ENCODE measurements at places on chromosomes 12 and 14. TPM values are rescaled to one million over a fixed set of nuclear protein-coding genes. Genes with fewer than 3 reads are reported as not detected.

The SMCO2 gene
- total RNA-seq = not detected

The PHETA1 gene
- 3.2 TPM for total RNA-seq

The RNASE4 gene
- total RNA-seq = 8.1 TPM

The ABCC9 gene
- 5.6 TPM for total RNA-seq

The HSPB8 gene
- 12.9 TPM for total RNA-seq

The ASCL1 gene
- not detected for total RNA-seq

The KIF5A gene
- total RNA-seq = 0.18 TPM

The RTL1 gene
- total RNA-seq = not detected

The SLC5A8 gene
- total RNA-seq = not detected

The LYZ gene
- total RNA-seq = not detected

The RAB21 gene
- 30.8 TPM for total RNA-seq

The MFAP5 gene
- total RNA-seq = 0.90 TPM

The SSTR1 gene
- total RNA-seq = 1.1 TPM

The FGFR1OP2 gene
- total RNA-seq = 31.0 TPM

The SIX6 gene
- total RNA-seq = not detected

The CCDC197 gene
- not detected for total RNA-seq

The TMX1 gene
- 24.7 TPM for total RNA-seq

The KRT2 gene
- not detected for total RNA-seq

The SAMD4A gene
- 36.7 TPM for total RNA-seq

The TUBA1B gene
- 5,195 TPM for total RNA-seq

The MEG3 gene
- 32.5 TPM for total RNA-seq

The RD3L gene
- not detected for total RNA-seq

The IL23A gene
- total RNA-seq = not detected

The AEBP2 gene
- total RNA-seq = 21.7 TPM

The ALDH2 gene
- total RNA-seq = 12.5 TPM
